ENCODE measurements at places on chromosomes 4 and X.

- no peak for DNase-seq
Measured at GRCh38 chr4:87557348-87557747, 28.2 kb upstream of the SPARCL1 start.

GRCh38 chr4:186740822-186741221, 17.2 kb upstream of the FAT1 start:
- no peak for DNase-seq

- DNase-seq, result no peak
Measured at GRCh38 chr4:76947369-76947768, 2.2 kb upstream of the SEPTIN11 start.

DNA sequence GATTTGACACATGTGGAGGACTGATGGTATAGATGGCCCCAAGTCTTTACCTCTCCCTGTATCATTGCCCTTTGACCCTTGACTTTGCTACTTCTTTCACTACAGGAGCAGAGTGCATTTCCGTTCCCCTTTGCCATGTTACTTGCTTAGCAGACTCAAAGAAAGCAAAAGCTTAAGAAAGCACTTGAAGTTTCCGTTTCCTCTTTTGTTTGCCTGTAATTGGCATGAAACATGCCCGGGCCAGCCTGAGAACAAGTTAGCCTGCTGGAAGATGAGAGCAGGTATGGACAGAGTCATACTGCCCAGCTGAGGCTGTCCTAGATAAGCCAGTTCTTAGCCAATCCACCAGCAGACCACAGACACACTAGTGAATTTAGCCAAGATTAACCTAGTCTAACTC, 206.0 kb downstream of the BCOR start:
- DNase-seq, result no peak

- no peak for DNase-seq
Measured at GRCh38 chr4:52586069-52586468, 73.0 kb downstream of the USP46 start.

- no peak for DNase-seq
Measured at GRCh38 chr4:41572956-41573355, 35.0 kb downstream of the LIMCH1 start.

DNA sequence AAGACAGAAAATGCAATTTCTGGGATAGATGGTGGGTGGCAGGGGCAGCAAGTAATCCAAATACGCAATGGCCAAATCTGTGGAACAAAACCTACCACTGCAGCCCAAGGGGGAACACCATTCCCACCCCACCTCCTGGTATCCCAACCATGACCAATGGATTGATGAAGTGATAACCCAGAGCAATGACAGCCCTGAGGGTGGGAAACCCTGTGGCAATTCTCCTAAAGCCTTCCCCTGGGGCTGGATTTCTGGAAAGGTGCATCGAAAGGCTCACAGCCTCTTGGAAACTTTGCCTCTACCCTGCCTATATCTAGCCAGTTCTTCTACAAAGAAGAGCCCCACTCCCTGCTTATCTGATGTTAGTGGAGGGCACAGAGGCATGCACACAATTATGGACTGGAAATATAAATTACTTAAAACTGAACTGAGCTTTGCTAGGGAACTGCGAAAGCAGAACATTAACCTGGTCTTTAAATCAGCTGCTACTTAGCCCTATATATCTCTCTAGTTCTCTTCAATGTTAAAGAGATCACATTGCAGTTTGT, 59.9 kb upstream of the TXK start:
- DNase-seq, result no peak

DNA sequence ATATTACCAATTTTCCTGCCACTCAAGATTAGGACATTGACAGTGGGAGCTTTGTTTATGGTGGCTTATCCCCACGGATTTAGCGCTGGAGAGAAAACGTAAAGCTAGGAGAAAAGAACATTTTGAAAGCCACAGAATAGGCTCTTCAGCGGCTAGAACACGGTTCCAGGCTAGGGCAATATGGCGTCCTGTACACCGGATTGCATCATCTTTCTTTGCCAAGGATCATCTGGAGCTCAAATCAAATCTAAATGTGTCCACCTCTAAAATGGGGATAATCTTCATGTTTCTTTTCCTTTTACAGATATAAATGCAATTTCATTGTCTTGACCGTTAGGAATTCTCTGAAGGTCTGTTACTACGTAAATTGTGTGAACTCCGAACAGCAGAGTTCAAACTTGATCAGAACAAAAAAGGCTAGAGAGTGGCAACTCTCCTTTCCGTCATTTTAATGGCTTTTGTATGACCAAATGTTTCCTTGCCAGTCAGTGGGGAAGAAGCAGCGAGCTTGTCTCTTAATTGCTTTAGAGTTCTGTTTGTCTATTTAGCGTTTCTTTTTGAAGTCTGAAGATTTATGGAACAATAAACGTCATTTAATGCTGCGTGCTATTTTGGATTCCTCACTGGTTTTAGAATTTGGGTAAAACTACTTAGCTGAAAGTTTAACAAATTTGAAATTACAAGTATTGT, 2.6 kb upstream of the WWC2 start:
- DNase-seq, result no peak

DNA sequence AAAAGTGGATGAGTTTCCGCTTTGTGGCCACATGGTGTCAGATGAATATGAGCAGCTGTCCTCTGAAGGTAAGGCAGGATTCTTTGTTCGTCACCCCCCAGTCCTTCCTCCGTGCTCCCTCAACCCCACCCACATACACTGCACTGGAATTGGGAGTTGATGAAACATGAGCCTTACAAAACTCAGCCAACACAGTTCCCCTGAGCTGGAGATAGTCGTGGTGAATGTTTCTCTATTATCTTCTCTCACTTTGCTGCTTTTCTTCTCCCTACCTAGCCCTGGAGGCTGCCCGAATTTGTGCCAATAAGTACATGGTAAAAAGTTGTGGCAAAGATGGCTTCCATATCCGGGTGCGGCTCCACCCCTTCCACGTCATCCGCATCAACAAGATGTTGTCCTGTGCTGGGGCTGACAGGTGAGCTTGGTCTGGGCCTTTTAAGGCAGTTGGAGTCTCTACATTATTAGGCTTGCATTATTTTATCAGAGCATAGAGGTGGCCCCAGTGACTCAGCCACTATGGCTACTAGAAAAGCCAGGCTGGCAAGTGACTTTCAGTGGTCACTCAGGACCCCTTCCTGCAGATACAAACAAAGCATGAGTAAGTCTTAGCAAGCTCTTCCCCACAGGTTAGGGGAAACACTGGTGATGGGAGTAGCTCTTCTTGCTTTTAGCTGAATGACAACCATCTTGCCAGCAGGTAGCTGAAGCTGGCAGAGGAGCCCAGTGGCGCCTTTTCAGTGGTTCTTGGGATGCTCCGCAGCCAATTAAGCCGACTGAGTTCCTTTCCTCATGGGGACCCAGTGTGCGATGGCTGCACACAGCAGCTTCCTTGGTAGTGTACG, 1.6 kb downstream of the RPL10 start:
- no peak for DNase-seq

GRCh38 chr4:7830747-7831146, 108.9 kb downstream of the AFAP1 start:
- DNase-seq, result no peak

GRCh38 chr4:48970471-48970921, 15.6 kb upstream of the CWH43 start:
- no peak for DNase-seq

GRCh38 chr4:149831656-149832208, 16.1 kb upstream of the IQCM start:
- no peak for DNase-seq

DNA sequence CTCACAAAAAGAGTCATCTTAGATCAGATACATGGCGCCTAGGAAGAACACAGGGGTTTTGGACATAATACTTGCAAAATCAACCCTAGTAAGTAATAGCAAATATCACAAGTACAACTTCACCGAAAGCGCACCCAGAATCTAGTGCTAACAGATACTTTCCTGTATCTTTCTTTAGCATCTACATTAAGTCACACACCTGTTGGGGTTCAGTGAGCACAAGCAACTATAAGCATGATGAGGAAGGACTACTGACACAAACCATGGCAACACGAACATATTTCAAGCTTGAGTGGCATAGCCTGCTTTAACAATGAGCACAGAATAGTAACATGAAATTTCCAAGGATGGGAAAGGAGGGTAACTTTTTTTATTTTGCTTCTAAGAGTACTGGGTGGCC, 116.1 kb downstream of the GPC3 start:
- no peak for DNase-seq

DNA sequence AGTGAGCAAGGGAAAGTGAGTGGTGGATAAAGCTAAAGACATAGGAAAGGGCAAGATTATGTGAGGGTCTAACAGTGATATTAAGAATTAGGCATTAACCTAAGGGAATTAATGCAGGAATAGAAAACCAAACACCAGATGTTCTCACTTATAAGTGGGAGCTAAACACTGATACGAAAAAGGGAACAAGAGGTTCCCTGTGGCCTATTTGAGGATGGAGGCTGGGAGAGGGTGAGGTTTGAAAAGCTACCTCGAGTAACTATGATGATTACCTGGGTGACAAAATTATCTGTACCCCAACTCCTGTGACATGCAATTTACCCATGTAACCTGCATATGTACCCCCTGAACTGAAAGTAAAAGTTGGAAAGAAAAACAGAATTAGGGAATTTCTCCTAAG, 79.0 kb downstream of the ANXA3 start:
- DNase-seq, result no peak

- no peak for DNase-seq
Measured at GRCh38 chrX:74490247-74490646, 69.0 kb downstream of the SLC16A2 start.

DNA sequence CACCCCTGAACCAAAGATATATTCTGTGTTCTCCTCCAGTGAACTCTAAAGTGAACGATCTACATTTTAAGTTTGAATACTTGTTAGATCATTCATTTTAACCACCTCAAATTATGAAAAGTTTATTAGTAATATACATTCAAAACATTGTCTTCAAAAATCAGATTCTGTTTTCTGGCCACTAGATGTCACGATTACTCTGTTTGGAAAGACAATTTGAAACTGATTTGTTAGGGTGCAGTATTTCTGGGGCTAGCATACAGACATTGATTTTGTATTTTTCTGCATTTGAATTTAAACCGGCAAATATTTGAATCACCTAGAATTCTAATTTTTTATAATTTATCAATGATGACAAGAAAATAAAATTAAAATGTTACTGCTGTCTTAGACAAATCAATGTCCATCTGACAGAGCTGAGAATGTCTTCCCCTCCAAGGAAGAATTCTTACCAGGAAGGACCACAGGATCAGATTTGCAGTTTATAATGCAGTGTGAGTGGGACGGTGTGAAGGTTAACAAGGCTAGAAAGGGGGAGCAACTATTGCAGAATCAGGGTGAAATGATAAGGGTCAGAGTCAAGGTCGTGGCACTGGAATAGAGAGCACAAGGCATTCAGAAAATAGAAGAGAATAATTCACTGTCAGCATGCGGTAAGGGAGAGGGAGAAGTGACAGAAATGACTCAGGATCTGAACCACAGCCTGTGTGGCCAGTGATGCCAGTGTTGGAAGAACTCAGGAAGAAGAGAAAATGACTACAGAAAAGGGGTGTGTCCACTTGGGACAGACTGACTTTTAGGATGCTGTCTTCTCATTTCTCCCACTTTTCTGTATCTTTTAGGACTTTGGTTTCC, 91.6 kb downstream of the ANXA10 start:
- no peak for DNase-seq

DNA sequence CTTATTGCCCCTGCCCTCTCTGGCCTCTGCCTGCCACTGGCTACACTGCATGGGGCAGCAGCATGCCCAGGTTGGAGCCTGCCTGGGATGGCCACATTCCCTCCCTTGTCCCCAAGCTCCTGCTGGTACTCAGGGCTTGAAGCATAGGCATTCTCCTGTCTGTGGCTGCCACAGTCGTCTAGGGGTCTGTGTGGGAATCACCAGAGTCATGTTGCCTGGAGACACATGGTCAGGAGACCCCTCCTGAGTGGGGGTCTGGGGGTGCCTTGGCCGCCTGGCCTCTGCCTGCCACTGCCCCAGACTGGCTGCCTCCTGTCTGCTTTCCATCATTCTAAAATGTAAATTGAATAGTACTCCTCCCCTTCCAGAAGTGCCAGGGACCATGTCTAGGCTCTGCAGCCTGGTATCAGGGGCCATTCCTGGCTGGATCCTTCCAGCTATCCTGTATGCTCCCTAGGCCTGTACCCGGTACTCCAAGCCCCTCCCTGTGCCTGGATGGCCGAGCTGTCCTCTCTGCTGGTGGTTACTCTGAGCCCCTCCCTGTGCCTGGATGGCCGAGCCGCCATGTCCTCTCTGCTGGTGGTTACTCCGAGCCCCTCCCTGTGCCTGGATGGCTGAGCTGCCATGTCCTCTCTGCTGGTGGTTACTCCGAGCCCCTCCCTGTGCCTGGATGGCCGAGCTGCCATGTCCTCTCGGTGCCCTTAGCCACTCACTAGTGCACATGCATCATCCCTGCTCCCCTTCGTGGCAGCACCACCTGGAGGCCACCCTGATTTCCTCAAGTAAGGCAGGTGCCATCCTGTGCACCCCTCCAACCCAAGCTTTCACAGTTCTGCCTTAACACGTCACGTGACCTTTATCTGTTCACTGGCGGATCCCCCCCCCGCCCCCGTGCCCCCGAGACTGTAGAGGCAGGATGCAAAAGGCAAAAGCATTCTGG, 5.5 kb upstream of the NKX1-1 start:
- DNase-seq, result no peak

- no peak for DNase-seq
Measured at GRCh38 chr4:87078987-87079486, 141.4 kb downstream of the KLHL8 start.

DNA sequence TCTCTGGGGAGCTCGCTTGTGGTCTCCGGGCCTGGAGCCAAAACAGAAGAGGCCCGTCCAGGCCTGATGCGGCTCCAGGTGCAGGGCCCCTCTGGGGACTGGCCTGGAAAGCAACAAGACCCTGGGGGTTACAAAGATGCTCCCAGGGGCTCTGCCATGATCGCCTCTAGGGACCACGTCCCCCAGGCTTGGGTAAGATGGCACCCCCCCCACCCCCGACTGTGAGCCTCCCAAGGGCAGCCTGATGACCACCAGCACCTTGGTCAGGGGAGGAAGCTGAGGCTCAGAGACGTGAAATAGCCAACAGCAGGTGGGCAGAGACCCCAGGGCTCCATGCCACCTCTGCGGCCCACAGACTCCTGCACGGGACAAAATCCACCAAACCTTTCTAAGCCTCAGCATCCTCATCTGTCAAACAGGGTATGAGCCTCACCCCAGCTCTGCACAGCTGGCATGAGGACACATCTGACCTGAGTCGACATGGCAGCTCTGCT, 25.4 kb downstream of the C4orf50 start:
- DNase-seq, result no peak

- DNase-seq, result no peak
Measured at GRCh38 chrX:18543738-18544137, 118.3 kb downstream of the CDKL5 start.

DNA sequence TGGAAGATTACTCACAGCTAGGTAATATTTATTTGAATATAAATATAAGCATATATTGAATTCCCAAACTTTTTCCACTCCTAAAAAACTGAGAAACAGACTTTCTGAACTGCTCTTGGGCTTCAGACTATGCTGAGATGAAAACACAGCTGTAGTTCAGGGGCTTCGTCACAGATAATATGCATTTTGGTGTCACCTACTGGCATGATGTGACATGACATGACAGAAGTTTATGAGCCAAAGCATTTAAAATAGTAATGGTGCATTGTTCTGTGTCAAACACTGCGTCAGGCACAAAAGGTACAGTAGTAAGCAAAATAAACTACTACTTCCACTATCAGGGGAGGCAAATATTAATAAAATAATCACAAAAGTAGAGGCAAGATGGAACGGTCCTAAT, 171.3 kb downstream of the BTC start:
- peak; percentile 8 for DNase-seq

- DNase-seq, result no peak
Measured at GRCh38 chr4:167290678-167291077, 56.4 kb upstream of the SPOCK3 start.

- DNase-seq, result no peak
Measured at GRCh38 chrX:8897259-8897658, 96.1 kb upstream of the FAM9A start.

All from NCI-H1930 (cell line).